Thyroid gland (tissue), 4 donors: ENCODE measurements at places on chromosomes 12 and 14. TPM values are rescaled to one million over a fixed set of nuclear protein-coding genes. Genes with fewer than 3 reads are reported as not detected.

- peaks cover 8% of the 10 kb centered on the region for H3K27me3 ChIP-seq
- H3K27ac ChIP-seq: no peak overlapping the region
- DNase-seq: peak; percentile 25
- H3K4me3 ChIP-seq: no peak overlapping the region
Observed at GRCh38 chr12:118979763-118980406, 1.5 kb upstream of the SRRM4 start.

DNA sequence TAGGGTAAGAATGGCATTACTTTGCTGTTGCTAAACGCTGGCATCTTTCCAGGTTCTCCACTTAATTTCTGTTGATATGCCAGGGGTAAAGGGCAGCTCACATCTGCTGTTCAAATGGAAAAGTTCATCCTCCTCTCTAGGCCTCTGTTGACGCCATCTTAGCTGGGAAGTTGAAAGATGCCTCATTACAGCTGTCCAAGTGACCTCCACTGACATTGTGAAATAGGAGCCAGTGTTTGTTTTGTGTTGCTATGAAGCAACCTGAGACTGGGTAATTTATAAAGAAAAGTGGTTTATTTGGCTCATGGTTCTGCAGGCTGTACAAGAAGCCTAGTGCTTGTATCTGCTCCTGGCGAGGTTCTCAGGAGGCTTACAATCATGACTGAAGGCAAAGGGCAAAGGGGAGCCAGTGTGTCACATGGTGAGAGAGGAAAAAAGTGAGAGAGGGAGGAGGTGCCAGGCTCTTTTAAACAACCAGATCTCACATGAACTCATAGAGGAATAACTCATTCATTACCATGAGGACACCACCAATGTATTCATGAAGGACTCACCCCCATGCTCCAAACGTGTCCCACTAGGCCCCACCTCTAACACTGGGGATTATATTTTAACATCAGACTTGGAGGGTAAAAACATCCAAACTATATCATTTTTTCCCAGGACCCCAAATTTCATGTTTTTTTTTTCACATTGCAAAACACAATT is 3.2 kb upstream of the ADAM21 start:
- H3K27me3 ChIP-seq: no peaks in the 10 kb centered on the region
- no peak overlapping the region for H3K4me3 ChIP-seq
- H3K4me1 ChIP-seq: no peaks in the 10 kb centered on the region
- H3K27ac ChIP-seq: no peak overlapping the region

DNA sequence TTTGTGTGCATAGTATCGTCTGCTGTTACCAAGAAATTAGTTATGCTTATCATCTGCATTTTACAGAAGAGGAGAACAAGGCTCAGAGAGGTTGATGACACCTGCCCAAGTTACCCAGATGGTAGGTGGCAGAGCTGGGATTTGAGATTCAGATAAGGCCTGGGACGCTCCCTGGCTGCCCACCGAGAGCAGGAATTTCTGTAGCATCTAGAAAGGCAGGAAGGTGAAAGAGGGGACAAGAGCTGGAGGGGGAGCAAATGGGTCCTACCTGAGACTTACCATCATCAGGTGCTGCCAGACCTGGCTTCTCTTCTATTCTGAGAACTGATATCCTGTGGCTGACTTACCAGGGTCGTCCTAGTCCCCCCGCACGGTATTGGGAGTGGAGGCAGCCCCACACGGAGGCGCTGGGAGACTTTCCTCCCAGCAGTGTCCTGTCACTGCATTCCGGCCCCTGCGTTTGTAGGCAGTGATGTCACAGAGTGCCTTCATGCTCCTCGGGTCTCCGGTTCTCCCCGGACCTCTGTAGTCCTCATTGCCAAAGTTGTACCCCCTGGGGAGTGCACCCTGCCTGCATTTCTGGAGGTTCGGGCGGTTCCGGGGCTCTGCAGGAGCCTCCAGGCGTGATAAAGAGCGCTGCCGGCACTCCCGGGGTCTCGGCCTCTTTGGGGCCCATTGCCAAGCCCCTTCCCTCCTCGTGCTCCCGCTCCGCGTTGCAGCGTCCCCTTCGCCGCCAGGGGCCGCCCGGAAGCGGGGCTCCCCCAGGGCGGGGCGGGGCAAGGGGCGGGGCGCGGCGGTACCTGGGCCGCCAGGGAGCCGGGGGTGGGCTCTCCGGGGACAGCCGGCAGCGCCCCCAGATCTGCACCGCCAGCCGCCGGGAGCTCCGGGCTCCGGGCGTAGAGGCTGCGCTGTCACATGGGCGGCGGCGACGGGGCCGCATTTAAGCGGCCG is at the start of gene CABP1:
Gene CABP1 (plus strand): TSS at position 856 of the 951 bp plus-strand sequence. CDS start 60 bp downstream, at position 916.
- H3K4me3 ChIP-seq: no peak within 1 kb of the TSS
- no peak within 1 kb of the TSS for H3K27ac ChIP-seq

GRCh38 chr14:33671556-33671955 is 279.3 kb downstream of the EGLN3 start:
- DNase-seq: no peak
- no peak overlapping the region for H3K27ac ChIP-seq
- H3K4me1 ChIP-seq: peaks cover 3% of the 10 kb centered on the region
- H3K27me3 ChIP-seq: no peaks in the 10 kb centered on the region

DNA sequence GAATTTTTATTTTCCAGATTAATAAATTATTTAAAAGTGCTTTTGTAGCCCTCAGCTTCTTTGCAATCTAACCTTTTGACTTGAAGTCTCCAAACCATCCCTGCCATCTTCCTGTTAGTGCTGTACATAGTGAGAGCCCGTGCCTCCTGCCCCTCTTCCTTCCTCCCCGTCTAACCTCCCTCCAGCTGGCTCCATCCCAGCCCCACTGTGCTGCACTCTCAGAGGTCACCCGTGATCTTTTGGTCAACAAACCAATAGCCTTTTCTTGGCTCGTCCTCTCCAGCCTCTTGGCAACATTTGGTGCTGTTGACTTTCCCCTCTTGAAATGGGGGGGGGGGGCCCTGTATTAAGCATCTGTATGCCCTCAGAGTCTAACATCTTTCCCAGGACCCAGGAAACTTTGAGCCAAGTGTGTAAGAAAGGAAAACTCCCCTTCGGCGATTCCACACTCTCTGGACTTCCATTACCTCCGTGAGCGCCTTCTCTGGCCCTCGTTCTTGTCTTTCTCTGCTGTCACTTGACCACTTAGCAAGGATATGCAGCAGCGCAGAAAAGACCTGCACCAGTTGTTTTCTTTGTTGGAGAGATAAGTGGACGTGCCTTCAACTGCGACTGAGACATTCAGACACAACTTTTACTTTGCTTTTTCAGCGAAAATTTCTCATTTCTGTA is 44.1 kb downstream of the FBXW8 start:
- H3K27me3 ChIP-seq: no peaks in the 10 kb centered on the region
- DNase-seq: peak; percentile 84
- peaks cover 43% of the 10 kb centered on the region for H3K4me1 ChIP-seq
- peak overlapping the region; percentile 85 for H3K27ac ChIP-seq
- no peaks in the 10 kb centered on the region for H3K36me3 ChIP-seq

- H3K36me3 ChIP-seq: no peaks in the 10 kb centered on the region
- no peaks in the 10 kb centered on the region for H3K27me3 ChIP-seq
- no peak for DNase-seq
- no peak overlapping the region for H3K27ac ChIP-seq
Observed at GRCh38 chr12:94795044-94795443, 144.7 kb upstream of the TMCC3 start.

DNA sequence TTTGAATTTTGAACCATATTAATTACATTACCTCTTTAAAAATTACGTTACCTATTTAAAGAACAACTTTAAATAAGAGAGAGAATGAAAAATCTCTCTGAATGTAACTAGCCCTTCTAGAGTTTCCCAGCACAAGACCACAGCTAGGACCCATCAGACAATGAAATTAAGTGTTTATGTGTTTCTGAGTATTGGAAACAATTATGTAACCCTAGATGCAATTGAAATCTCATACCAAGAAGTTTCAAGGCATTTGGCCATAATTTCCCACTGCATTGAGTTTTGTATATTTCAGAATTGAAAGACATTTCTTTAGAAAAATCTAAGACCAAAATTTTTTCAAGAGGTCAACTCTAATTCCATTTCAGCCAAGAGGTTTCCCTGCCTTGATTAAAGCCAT is 47.1 kb downstream of the SERPINA3 start:
- DNase-seq: no peak
- no peak overlapping the region for H3K27ac ChIP-seq
- H3K27me3 ChIP-seq: no peaks in the 10 kb centered on the region
- H3K4me1 ChIP-seq: no peaks in the 10 kb centered on the region
- H3K36me3 ChIP-seq: no peaks in the 10 kb centered on the region

DNA sequence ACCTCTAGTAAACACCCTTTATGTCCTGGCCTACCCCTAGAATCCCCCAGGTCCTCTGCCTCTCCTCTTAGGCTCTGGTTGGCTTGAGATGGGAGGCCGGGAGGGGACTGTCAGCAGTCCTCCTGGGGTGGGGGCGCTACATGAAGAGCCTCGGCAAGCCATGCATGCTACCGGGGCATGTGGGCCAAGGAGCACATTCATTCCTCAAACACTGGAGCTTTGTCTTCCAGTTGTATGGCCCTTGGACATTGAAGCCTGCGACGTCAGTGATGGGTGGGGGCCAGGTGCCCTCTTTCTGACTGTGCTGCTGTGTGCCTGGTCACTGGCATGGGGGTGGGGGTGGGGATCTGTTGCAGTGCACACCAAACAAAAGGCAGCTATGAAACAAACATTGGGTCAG is 15.8 kb upstream of the CELA1 start:
- no peaks in the 10 kb centered on the region for H3K27me3 ChIP-seq
- H3K36me3 ChIP-seq: no peaks in the 10 kb centered on the region
- no peak for DNase-seq
- no peak overlapping the region for H3K4me3 ChIP-seq
- H3K27ac ChIP-seq: no peak overlapping the region

GRCh38 chr12:101372431-101372830 is 35.1 kb downstream of the ARL1 start:
- DNase-seq: no peak
- no peaks in the 10 kb centered on the region for H3K4me1 ChIP-seq
- H3K27me3 ChIP-seq: no peaks in the 10 kb centered on the region
- H3K4me3 ChIP-seq: no peak overlapping the region
- peaks cover 44% of the 10 kb centered on the region for H3K36me3 ChIP-seq

DNA sequence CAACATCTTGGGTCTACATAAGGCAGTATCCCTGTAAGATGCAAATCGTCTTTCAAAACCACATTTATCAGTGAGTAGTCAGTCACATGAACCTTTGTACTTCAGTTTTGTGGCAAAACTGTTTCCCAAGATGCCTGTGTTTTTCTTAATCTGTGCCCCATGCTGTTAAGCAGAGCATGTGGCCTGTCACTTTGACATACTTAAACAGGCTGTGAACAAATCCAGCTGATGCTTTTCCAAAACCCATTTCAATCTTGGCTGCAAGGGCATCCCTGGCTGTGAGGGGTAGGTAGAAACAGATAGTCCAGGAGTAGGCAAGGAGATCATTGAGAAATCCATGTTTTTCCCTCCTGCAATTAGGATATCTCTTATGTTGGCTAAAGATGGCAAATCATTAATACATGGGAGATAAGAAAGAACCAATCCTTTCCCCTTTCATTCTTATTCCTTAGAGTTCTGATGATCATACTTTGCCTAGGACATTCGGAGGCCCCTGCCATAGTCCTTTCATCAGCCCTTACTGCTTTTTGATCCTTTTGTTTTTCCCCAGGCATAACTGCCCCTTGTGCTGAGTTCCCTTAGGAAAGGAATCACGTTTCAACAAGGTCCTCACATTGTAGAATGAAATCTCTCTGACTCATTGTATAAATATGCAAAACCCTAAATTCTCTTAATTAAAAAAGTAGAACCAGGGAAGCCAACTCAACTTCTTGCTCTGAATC is 121.1 kb upstream of the EEA1 start:
- H3K4me1 ChIP-seq: no peaks in the 10 kb centered on the region
- no peak overlapping the region for H3K4me3 ChIP-seq
- DNase-seq: no peak

DNA sequence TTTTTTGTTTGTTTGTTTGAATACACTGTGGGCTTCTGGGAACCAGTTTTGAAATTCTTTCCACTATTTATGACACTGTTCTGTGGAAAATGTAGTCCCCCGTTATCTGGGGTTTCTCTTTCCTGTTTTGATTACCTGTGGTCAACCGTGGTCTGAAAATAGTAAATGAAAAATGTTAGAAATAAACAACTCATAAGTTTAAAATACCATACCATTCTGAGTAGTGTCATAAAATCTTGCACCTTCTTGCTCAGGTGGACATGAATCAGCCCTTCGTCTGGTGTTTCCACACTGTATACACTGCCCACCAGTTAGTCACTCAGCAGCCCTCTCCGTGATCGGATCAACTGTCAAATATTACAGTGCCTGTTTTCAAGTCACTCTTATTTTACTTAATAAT is 5.1 kb upstream of the PAPOLA start:
- H3K27me3 ChIP-seq: no peaks in the 10 kb centered on the region
- H3K36me3 ChIP-seq: no peaks in the 10 kb centered on the region
- H3K4me3 ChIP-seq: no peak overlapping the region
- H3K27ac ChIP-seq: no peak overlapping the region
- no peaks in the 10 kb centered on the region for H3K4me1 ChIP-seq
- no peak for DNase-seq

- no peaks in the 10 kb centered on the region for H3K27me3 ChIP-seq
- no peak for DNase-seq
- peaks cover 29% of the 10 kb centered on the region for H3K4me1 ChIP-seq
- no peak overlapping the region for H3K27ac ChIP-seq
- no peaks in the 10 kb centered on the region for H3K36me3 ChIP-seq
Observed at GRCh38 chr14:103770902-103771301, 55.3 kb downstream of the ZFYVE21 start.

GRCh38 chr14:68695326-68695768 is 97.5 kb downstream of the ZFP36L1 start:
- no peak for DNase-seq
- H3K36me3 ChIP-seq: no peaks in the 10 kb centered on the region
- H3K4me3 ChIP-seq: no peak overlapping the region
- H3K27ac ChIP-seq: no peak overlapping the region
- peaks cover under 1% of the 10 kb centered on the region for H3K4me1 ChIP-seq

GRCh38 chr14:50475460-50475859 is 56.9 kb downstream of the MAP4K5 start:
- H3K4me1 ChIP-seq: no peaks in the 10 kb centered on the region
- H3K27ac ChIP-seq: no peak overlapping the region
- peaks cover 31% of the 10 kb centered on the region for H3K36me3 ChIP-seq
- H3K27me3 ChIP-seq: no peaks in the 10 kb centered on the region
- H3K4me3 ChIP-seq: no peak overlapping the region
- no peak for DNase-seq

The FKBP4 gene
- 69.9 TPM for total RNA-seq

The CRIP1 gene
- 19.1 TPM for total RNA-seq

The GDF3 gene
- 0.45 TPM for total RNA-seq

The KLHL33 gene
- 0.39 TPM for total RNA-seq

The INHBC gene
- 0.54 TPM for total RNA-seq

The KCNK13 gene
- 7.2 TPM for total RNA-seq

The KCTD10 gene
- total RNA-seq: 92.8 TPM

The SYNDIG1L gene
- total RNA-seq: not detected

The WNT1 gene
- not detected for total RNA-seq

The FOXN4 gene
- not detected for total RNA-seq
